ENCODE measurements at places on chromosomes 13 and 19.

DNA sequence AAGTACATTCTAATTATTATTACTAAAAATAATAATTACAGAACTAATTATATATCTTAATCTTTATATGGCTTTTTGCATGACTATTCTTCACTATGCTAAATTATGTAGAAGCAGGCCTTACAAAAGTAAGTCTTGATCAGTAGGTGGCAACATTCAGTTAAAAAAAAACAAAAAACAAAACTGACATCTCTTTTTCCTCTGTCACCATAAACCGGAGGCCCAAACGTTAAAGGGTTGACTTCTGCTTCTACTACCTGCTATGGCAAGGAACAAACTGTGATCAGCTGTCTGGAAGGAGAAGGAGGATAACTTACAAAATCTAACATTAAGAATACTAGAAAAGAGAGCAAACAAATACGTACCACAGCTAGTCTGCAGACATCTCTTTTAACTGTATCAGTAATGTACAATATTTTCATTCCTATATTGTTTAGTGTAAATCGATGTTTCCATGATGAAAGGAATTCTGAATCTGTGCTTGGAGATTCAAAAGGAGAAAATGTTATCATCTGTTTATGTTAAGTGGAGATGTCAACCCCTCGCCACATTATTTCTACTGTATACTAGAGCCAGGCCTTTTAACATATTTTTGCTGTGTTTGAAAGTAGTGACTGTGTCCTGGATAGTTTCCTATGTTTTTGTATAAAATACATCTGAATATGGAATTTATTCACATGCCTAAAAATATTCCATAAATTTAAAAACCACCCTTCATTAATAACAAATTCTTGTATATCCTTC, 1525.4 kb downstream of the SLITRK1 start:
- DNase-seq = no peak

- DNase-seq = no peak
These were observed 539.7 kb downstream of the RFC3 start for GRCh38 chr13:34357435-34358232.

DNA sequence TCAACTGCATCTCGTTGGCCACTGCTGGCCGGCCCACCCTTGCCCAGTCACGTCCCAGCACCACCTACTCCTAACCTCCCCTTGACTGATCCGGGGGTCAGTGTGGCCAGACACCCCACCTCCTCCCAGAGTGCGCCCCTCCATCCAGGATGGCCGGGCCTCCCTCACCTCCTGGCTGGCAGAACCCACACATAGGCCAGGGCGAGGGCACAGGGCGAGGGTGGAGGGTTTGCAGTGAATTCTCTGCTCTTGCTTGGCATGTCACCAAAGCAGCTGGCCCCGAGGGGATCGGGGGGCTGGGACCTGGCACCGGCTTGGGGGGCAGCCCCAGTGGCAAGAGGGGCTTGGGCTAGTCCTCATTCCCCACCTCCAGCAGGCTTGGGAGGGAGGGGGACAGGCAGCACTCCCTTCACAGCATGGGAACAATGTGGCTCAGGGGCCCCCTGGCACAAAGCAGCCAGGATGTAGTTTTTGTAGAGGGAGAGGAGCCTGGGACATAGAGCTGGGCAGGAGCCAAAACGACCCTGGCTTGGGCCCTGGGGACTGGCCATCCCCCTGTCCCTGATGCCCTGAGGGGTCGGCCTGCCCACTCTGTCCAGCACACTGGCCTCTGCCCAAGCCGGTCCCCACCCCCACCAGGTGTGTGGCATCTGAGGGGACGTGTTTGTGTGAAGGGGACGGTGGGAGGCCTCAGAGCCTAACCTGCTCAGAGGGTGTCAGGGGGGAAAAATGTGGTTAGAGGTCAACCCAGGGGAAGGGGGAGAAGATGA, 28.5 kb upstream of the ASF1B start:
- no peak for DNase-seq

- DNase-seq = no peak
These were observed 18.2 kb upstream of the ZNF14 start for GRCh38 chr19:19750842-19751790.

GRCh38 chr19:6198896-6199239, 63.4 kb downstream of the ACSBG2 start:
- no peak for DNase-seq

Measured in GM20000 (cell line).